ENCODE measurements at places on chromosomes 6 and 20.
A peak's percentile ranks its signal among the peaks of the same experiment; 100 is the strongest.

DNA sequence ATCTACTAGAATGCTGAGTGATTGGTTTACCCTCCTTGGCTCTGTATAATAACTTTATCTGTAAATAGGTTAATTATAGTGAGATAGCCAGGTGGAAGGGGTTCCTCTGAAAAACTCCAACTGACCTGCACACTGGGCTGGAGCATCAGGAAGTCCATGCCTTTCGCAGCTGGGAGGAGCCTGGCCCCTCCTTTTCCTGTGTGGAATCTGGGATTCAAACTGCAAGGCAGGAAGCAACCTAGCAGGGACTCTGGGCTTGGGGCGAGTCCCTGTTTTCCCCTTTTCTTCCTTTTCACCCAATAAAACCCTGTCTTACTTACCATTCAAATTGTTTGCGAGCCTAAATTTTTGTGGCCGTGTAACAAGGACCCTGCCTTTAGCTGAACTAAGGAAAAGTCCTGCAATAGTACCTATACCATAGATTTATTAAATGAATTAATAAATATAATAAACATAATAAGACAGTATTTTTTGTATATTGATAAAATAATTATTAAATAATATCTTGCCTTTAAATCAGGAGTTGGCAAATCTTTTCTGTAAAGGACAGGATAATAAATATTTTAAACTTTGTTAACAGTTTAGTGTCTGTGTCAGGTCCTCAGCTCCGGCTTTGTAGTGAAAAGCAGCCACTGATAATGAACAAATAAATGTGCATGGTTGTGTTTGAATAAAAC lies 406.2 kb upstream of the MMS22L start:
- no peak for DNase-seq

DNA sequence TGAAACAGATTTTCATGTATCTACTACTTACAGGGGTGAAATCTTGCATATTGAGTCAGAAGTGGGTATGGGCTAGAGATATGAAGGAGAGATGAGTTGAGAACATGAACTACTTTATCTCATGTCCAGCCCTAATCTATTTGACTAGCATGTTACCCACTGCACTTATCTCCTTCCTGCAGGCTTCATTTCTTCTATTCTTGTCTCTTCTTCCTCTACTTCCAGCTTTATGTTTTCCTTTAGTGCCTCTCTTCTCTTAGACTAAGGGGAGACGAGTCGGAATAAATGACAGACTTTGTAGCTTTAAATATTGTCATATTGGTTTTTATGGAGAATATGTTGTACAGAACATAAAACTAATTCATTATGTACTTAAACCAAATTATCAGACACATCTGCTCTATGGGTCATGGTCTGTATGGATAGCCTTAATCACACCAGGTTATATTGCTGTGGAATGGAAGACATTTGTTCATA lies 5.3 kb downstream of the RAB32 start:
- DNase-seq, result no peak

DNA sequence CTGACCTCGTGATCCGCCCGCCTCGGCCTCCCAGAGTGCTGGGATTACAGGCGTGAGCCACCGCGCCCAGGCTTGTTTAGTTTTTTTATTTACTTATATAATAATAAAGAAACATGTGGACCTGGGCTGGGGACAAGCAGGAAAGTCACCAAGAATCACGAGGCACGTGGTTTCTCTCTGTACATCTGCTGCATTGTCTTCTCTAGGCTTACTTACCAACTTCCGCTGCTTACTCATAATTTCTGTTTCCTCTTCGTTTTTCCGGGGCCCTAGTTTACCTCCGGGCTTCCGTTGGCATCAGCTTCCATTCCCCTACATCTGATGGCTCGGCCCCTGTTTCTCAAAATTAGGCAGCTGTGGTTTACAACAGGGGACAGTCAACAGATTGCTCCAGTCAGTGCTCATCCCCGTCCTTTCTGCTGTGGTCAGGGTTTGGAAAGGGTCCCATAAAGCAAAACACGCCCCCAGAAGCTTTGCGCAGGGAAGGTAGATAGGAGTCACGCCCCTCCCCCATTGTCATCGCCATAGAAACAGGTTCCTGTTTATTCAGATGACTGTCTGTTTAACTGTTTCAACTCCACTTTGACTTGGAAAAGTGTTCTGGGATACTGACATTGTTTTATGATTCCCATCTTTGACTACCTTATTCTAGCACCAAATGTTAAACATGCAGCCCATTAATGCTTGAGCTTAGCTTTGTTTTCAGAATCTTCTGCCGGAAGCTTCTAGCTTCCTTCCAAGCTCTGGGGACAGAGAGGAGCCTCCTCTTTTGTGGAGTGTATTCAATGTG lies 31.9 kb upstream of the TXLNB start:
- peak; percentile 90 for DNase-seq

DNA sequence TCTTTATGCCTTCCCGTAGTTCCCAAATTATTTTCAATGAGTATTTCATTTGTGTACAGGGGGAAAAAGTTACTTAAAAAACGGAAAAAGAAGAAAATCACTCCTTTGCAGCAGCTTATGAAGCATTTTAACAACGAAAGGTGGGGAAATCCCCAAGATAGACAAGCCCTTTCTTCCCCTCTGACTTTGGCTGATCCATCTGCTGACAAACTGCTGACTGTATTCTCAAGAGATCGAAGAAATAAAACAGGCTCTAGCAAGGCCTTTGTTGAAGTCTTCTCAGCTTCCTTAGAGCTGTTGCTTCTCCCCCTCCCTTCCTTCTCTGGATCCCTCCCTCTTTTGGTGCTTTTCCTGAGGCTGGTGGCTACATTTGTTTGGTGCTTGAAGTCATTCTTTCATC lies 325.2 kb downstream of the NRN1 start:
- no peak for DNase-seq

- no peak for DNase-seq
Observed at GRCh38 chr6:14191761-14192160, 74.2 kb downstream of the CD83 start.

GRCh38 chr6:5522147-5522546 lies 260.8 kb downstream of the FARS2 start:
- no peak for DNase-seq

DNA sequence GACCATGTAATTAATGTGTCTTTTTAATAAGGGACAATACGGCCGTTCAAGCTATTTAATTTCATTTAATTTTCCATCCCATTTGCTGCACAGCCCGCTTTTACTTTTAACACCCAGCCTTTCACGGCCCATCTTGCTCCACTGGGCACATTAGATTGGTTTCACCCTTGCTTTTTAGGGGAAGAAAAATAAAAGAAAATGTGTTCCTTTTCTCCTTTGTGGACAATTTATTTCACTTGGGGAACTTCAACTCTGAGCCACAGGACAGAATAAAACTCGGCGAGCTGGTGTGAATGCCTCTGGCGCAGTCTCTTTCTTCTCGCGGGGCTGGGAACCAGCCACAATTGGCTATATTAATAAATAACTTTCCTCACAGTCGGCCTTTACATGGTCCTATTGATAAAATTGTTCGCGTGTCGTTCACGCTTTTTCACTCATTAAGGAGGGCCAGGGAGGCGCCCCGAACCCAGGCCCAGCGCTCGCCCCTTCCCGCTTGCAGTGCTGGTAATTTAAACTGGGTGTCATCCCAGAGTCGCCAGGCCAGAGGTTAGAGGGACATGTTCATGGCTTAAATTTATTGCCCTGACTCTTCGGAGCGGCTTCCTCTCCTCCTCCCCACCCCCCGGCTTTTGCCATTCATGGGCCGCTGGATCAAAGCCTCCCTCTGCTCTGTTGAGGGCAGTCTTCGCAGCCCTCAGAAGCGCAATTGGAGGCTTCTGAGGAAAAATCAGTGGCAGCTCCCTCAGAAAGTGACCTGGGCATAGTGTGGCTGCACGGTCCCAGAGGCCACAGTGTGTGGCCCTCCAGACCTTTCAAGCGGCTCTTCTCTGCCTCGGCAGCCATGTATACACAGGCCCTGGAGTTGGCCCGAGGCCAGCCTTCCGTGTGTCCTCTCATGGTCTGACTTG lies 2.2 kb upstream of the PRDM13 start:
- no peak for DNase-seq

- no peak for DNase-seq
Observed at GRCh38 chr6:912871-913835, 220.2 kb upstream of the EXOC2 start.

- no peak for DNase-seq
Observed at GRCh38 chr6:50658561-50658960, 54.8 kb upstream of the TFAP2D start.

- no peak for DNase-seq
Observed at GRCh38 chr6:144673807-144674206, 388.7 kb downstream of the UTRN start.

- DNase-seq, result no peak
Observed at GRCh38 chr20:35277127-35277526, 795 bp downstream of the MMP24OS start.

DNA sequence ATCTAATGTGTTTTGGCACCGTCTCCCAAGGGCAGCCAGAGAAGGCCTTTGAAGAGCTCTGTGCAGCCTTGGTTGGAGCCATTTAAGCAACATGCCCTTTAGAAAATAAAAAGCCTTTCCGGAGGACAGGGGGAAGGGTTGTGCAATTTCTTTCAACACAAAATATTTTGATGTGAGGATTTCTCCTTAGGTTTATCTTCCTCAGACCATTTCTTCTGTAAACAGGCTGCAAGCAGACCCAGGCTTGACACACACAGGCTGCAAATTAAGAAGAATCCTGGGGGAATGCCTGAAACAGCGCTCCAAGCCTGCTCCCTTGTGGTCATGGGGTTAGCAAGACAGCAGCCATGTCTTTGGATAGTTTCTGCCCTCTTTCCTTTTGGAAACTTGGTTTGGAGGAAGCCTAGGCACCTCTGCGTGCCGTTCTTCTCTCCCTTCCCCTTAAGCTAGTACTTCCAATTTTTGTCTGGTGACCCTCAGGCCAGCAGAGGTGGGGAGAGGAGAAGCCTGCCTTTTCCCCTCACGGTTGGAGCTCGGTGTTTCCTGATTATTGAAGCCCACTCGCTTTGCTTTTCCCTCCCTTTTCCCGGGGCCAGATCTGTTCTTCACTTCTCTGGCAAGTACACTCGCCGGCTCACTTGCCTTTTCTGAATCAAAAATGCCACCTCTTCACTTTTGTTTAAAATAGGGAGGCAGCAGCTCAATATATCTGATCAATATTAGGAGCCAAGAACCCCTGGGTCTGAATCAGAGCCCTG lies 39.6 kb upstream of the NOX3 start:
- peak; percentile 80 for DNase-seq

DNA sequence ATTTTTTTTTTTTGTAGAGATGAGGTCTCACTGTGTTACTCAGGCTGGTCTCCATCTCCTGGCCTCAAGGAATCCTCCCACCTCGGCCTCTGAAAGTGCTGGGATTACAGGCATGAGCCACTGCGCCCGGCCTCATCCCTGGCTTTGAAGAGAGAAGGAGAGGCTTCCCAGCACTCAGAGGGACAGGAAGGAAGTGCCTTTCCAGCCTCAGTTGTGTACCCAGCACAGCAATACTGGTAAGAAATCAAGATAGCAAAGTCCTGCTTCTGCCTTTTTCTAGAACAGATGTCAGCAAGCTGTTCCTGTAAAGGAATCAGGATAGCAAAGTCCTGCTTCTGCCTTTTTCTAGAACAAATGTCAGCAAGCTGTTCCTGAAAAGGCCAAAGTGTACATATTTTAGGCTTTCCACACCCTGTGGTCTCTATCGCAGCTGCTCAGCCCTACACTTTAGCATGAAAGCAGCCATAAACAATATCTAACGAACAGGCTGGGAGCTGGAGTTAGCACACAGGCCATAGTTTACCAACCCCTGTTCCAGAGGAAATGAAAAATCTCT lies 6.3 kb upstream of the PLTP start:
- no peak for DNase-seq

GRCh38 chr6:73580247-73581149 lies 59.7 kb upstream of the EEF1A1 start:
- peak; percentile 93 for DNase-seq

DNA sequence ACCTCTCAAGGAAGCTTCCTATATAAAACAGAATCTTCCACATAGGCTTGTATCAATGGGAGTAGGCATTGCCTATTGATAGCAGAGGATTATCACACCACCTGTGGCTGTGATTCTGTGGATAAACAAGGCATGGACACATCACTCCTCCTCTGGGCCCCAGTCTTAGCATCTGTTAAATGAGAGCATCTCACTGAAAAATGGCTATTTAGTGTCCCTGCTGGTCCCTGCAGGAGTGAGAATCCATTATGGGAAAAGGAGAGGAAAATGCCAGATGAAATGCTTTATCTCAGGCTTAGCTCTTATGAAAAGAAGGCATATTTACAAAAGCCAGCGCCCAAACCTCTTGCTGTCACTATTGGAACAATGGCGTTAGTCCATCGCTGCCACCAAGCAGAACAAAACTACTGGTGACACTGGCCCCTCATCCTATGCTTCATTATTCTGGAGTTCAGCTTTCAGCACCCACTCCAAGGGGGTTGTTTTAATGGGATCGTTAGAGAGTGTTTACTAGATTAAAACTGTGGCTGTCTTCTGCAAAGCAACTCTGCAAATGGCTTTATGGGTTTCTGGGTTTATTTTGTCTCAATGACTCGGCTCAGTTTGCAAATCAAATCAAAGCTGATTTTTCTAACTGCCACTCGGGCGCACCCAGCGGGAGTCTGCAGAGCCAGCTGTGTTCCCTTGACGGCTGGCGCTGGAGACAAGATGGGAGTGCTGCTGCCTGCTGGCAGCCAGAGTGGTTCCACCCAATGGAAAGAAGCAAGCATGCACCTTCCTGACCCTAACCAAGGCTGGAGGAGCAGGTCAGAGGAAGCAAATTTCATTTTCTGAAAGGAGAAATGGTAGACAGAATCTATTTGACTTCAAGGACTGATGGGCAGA lies 658.8 kb upstream of the CHD6 start:
- no peak for DNase-seq

- peak; percentile 84 for DNase-seq
Observed at GRCh38 chr20:4820806-4821518, 99.3 kb downstream of the PRND start.

DNA sequence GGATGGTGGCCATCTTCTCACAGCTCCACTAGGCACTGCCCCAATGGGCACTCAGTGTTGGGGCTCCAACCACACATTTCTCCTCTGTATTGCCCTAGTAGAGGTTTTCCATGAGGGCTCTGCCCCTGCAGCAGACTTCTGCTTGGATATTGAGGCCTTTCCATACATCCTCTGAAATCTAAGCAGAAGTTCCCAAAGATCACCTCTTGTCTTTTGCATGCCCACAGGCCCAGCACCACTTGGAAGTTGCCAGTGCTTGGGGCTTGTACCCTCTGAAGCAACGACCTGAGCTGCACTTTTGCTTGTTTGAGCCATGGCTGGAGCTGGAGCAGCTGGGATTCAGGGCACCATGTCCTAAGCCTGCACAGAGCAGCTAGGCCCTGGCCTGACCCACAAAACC lies 189.1 kb upstream of the EYS start:
- DNase-seq, result no peak

DNA sequence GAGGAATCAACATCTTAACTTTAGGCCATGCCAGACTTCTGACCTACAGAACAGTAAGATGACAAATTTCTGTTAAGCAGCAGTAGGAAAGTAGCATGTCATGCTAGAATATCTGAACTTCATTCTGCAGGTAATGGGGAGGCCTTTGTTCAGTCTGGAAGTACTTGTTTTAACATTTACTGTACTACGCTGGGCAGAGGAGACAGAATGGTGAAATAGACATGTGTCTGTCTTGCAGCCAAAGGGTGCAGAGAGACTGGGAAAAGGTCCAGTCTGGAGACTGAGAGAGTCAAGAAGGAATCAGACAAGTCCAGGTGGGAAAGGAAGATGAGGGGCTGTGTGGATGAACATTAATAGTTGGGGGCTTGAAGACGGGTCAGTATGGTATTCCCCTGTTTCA lies 17.5 kb upstream of the ZBTB2 start:
- no peak for DNase-seq
